Substantia nigra (tissue), 51 donors: ENCODE measurements at places on chromosomes 5 and 9.

GRCh38 chr9:114499528-114499927 lies 5.7 kb downstream of the WHRN start:
- DNase-seq: peak; percentile 31

DNA sequence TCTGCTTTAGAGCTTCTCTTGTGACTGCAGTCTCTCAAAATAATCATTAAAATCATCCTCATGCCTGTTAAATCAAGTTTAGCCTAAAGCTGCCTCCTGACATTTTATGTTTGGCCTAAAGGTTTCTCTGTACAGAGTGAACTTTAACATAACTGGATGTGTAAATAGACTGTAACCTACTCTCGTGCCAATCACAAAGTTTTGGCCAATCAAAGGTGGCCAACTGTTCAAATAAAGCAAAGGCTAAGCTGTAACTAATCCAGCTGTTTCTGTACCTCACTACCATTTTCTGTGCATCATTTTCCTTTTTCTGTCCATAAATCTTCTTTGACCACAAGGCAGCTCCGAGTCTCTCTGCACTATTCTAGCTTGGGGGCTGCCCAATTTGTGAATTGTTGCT lies 86.2 kb downstream of the GCNT1 start:
- no peak for DNase-seq

DNA sequence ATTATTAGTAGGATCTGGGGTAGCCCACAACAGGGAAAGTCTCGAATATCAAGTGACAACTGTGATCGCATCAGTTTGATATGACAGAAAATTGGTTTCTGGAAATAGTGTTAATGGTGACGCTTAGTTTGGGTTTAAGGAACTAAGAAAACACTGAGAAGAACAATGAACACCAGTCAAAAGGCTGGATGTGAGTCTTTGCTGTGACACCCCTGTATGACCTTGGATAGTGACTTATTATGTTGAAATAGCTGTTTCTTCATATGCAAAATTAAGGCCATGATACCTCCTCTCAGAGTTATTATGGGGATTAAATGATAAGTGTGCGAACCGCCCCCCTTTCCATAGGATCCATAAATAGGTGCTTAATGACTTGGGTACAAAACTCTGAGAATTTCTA lies 926 bp downstream of the DNAJC25 start:
- DNase-seq: no peak

- DNase-seq: no peak
Observed at GRCh38 chr5:59746241-59746765, 147.2 kb downstream of the PDE4D start.

- no peak for DNase-seq
Observed at GRCh38 chr5:110001648-110002047, 311.9 kb downstream of the MAN2A1 start.

- no peak for DNase-seq
Observed at GRCh38 chr5:107404595-107405374, 266.0 kb downstream of the EFNA5 start.

- DNase-seq: no peak
Observed at GRCh38 chr9:2178034-2178734, 163.0 kb downstream of the SMARCA2 start.

DNA sequence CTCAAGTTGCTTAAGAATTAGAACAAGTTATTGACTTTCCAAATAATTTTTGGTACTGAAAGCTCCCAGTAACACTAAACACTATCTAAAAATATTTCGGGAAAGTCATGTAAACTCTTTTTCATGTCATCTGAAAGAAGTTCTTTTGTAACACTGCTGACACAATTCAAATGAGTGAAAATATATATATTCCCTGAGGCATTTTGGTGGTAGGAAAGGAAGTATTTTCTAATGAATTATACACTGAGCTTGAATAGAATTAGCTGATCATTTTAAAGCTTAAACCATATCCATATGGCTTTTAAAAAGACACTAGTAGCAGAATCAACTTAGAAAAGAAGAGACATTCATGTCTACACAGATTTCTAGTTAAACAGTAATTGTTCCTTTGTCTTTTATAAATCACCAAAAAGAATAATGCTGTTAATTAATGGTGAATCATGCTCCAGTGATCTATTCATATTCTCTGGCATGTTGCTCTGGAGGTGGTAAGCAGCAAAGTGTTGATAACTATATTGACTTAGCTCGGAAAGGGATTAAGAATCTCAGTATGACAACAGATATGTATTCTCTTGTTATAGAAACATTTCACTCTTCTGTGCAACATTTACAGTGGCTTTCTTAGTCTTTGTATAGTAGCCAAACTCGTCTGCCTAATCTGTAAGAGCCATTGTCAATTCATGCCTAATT lies 27.4 kb upstream of the RFX3 start:
- no peak for DNase-seq

- no peak for DNase-seq
Observed at GRCh38 chr5:43993634-43994351, 390.8 kb downstream of the NNT start.

DNA sequence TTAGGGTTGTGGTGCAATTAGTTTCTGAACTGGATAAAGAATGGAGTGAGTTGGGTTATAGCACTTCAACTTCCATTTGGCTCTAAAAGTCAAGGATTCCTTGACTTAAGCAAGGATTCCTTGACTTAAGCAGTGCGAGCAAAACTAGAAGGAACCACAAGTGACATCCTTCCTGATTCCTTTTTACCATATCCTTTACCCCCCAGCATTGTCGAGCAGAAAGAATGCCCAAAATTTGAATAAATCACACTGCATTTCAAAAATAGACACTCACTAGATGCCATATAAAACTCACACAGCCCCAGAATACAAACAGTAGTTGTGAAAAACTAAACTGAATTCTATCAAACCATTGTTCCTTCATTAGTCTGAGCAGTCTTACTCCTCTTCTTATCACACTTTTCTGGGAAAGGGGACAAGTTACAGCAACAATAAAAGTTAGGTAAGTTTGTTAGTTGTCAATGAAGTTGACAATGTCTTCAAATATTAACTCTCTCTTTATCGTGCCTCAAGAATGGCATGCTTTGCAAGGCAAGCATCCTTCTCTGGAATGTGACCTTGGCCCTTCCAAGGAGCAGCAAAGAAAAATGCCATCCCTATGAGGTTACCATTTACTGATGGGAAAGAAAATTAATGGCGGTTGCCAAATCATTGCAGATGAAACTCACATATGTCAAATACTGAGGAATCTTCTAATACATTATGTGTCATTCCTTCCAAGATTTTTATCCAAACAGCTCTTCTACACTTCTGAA lies 273.3 kb upstream of the ANKRD55 start:
- no peak for DNase-seq

DNA sequence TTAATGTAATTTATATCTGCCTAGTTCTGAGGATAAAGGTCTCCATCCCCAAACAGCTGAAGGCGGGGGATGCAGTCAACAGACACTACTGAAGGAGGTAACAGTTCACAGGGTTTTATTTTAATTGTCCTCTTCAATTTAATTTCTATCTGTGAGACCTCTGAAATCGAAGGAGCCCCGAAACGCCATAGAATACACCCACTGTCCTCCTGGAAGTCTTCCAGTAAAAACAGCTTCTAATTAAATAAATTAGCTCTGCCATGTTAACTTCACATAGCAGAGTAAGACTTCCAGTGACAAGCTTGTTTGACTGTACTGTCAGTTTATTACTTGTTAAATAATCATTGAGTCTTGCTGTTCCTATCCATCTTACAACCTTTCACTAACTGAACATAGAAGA lies 193.5 kb downstream of the SEC61B start:
- no peak for DNase-seq

DNA sequence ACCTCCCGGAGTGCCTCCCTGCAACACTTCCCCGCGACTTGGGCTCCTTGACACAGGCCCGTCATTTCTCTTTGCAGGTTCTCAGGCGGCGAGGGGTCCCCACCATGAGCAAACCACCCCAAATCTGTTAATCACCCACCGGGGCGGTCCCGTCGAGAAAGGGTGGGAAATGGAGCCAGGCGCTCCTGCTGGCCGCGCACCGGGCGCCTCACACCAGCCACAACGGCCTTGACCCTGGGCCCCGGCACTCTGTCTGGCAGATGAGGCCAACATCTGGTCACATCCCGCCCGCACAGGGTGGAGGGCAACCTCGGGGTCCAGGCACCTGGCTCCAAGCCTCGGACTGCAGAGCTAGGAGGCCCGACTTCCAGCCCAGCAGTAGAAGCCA lies 776 bp upstream of the TERT start:
- DNase-seq: no peak

DNA sequence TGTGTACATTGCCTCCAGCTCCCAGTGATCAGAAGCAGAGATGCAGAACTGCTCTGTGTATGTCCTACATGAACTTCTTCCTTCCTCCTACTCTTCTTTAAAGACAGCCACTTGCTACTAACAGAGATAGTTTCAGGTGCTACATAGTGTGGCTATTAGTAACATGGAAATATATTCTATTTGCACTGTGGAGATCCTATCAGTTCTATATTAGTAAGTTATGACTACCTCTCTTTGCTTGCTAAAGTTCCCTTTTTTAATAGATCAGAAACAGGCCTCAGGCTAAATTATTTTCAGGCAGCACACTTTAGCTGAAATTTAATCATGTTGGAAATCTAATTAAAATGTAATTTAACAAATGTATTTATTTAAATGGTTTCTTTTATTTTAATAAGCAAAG lies 64.4 kb upstream of the TNFSF8 start:
- DNase-seq: no peak
